Activated CD8-positive, alpha-beta memory T cell treated with anti-CD3 and anti-CD28 coated beads for 1 hour (primary cell): ENCODE measurements at places on chromosomes 5 and 9.
A peak's percentile ranks its signal among the peaks of the same experiment; 100 is the strongest.

DNA sequence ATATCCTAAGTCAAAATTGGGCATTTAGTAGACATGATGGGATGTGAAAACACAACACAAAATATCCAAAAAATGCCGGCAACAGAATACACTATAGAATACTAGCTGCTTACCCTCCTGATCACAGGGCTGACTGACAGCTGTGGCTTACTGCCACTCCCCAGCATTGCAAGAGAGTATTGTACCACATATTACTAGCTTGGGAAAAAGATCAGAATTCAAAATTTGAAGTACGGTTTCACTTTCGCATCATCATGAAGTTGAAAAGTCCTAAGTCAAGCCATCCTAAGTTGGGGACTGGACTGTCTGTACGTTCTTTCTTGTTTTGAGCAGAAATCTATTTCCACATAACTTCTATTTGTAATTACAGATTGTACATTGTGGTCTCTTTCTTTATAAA, 851.4 kb downstream of the MAT2B start:
- no peak for DNase-seq

DNA sequence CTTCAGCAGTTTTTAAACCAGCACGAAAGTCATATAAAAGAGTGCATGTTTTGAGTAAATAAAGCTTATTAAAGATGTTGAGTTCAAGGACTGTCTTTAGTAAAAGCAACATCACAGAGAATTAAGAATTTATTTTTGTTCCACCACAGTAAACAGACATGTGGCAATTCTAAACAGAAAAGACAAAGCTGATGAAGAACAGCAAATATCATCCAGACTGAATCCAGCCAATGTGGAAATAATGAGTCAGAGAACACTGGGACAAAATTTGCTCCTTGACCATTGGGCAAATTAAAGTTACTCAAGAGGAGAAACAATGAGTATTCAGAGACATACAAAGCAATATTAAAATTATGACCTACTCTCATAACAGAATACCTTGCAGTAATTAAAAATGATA, 28.8 kb downstream of the OR2K2 start:
- no peak for DNase-seq

- no peak for DNase-seq
These were observed 60.1 kb upstream of the ZNF608 start for GRCh38 chr5:124806373-124807077.

- DNase-seq: no peak
These were observed 48.9 kb downstream of the FAM174A start for GRCh38 chr5:100584069-100584468.

GRCh38 chr9:88092797-88093331, 45.4 kb downstream of the SPATA31C2 start:
- DNase-seq: no peak

DNA sequence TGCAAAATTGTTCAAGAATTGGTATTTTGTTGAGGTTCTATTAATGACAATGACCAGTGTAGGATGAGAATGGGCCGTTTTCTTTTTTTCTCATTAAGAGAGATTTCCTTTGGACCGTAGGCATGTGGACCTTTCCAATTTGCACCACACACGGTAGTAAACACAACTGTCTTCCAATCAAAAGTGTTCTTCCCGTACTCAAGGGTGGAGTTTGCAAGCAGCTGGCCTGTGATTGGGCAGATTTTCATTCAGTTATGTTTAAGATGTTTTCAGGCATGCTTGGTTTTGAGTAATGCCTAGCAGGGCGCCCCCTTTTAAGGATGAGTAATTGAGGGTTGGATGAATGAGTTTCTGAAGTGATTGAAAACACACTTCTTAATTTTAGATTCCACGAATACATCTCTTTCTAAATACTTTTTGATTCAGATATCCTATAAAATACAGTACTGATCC, 2.5 kb downstream of the KDM3B start:
- no peak for DNase-seq

- DNase-seq: no peak
These were observed 2.5 kb upstream of the WHRN start for GRCh38 chr9:114507726-114508125.

DNA sequence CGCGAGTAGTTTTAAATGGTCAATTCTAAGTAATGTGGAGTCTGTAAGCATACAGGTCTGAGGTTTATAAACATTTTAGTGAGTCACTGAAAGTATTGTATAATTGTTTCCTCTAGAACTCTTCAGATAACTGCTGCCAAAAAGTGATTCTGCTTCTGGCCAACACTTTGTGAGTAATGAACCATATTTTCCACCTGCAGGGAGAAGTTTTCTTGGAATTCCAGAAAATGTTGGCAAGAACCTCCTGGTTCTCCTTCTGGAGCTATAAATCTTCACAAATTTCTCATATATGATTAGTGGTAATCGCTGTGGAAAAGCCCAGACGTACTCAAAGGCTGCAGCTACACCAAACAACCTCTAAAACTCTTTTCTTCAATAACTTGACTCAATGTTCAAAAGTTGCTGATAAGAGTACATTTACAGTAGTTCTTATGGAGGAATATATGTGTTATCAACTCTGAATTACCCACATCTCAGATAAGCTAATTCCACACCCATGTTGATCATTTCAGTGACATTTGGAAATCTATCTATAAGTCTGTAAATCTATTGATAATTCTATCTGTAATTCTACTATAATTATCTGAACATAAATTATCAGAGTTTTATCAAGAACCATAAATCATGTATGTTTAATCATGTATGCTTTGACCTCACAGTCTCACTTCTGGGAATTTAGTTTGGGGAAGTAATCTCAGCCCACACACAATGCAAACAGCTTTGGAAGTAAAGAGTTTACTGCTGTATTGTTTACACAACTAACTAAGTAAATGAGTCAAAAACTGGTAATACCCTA, 74.1 kb downstream of the FNBP1 start:
- no peak for DNase-seq

DNA sequence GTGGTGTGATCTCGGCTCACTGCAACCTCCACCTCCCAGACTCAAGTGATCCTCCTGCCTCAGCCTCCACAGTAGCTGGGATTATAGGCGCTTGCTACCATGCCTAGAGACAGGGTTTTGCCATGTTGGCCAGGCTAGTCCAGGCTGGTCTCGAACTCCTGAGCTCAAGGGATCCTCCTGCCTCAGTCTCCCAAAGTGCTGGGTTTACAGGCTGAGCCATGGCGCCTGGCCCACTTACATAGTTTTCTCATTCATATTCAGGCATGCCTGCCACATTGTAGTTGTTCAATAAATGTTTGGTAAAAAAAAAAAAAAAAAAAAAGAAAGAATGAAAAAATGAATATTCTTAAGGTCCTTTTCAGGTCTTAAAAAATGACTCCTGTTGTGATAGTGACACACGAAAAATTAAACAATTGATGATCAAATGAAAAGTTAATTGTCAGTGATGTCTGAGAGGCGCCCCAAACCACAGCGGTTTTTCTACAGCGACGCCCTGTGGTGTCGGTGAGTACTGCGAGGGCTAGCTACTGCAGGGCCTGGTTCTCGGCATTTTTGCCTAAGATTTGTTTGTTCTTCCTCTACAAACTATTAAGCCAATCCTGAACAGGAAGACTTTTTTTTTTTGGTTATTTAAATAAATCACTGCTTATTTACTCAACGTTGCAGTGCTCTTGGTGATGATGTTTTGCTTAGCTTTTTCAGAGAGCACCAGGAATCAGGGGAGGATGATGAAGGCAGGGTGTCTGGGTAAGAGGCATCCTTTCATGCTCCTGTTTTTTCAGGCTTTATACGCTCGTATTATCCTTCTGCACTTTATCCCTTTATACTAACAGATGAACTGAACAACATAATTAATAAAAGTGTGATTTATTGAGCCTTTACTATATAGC, 67.0 kb upstream of the DPYSL3 start:
- no peak for DNase-seq

GRCh38 chr5:109878887-109879286, 189.2 kb downstream of the MAN2A1 start:
- no peak for DNase-seq

GRCh38 chr5:76216748-76217147, 133.6 kb downstream of the SV2C start:
- DNase-seq: no peak

GRCh38 chr9:17810728-17811571, 232.1 kb downstream of the SH3GL2 start:
- DNase-seq: peak; percentile 1

DNA sequence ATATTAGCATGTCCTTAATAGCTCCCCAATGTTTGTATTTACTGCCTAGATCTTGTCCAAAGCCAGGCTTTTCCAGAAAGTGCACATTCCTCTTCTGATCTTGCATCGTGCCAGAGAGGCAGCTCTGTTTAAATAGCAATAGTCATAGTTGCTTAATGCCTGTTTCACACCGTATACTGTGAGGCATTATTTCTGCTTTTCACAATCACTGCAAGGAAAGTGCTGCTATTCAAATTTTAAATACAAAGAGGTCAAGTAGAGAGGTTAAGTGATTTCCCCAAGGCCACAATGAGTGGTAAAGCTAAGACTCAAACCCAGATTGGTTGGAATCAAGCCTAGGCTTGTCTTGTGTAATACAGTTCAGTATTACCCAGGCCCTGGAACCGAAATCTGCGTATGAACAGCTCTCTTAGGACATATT, 153.6 kb downstream of the SNX18 start:
- no peak for DNase-seq

GRCh38 chr5:17129093-17129849, 88.2 kb upstream of the BASP1 start:
- DNase-seq: no peak

DNA sequence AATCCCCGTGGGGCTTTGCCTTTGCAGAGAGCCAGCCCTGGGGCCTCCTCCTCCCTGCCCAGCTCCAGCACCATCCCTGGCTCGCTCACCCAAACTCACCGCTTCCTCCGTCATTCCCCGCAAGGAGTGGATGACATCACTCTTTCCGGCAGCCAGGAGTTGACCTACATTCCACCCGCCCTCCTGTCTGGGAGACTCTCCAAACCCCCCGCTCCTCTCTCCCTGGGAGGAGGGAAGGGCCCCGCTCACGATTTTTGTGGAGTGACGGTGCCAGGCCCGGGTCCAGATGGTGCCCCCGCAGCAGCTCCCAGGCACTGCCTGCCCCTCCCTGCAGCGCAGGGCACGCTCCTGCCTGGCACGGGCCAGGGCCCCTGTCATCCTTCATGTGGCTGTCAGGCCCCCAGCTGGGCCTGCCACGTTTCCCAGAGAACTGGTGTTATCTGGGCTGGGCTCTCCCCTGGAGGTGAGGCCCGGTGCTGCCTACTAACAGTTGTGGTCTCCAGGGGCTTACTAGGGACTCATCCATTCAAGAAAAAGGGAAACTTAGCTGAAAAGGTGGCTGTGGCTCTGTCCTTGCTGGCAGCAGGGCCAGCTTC, 52.3 kb downstream of the NTNG2 start:
- DNase-seq: no peak

DNA sequence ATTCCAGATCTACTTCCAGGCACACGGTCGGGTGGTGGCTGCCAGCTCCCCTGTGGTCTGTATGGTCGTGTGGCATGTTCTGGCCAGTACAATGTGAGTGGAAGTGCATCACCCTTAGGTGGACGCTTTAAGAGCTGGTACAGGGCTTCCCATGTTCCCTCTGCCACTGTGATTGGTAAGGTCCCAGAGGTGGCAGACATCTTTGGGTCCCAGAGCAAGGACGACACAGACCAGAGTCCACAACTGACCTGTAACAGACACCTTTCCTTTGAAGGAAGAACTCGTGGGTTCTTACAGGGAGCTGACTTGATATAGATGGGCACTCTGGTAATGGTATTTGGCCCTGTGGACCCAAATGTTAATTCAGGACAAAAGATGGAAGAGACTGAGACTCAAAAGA, 90.0 kb upstream of the GDNF start:
- DNase-seq: no peak

GRCh38 chr9:75939536-75940111, 49.2 kb downstream of the PCSK5 start:
- DNase-seq: no peak

DNA sequence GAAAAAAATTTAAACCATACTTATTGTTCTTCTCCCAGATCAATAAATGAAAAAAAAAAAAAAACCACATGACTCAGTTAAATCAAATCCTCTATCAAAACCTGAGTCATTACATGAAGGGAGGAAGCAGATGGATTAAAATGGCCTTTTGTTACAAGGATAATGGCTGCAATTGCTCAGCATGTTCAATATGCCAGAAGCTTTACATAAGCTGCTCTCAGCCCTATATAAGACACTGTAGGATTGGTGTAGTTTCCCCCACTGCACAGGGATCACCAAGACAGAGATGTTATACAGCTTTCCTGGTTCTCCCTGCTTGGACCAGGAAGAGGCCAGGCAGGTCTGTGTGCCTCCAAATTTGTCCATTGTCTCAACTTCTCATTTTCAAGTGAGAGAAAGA, 101.6 kb upstream of the MAP1B start:
- DNase-seq: no peak

DNA sequence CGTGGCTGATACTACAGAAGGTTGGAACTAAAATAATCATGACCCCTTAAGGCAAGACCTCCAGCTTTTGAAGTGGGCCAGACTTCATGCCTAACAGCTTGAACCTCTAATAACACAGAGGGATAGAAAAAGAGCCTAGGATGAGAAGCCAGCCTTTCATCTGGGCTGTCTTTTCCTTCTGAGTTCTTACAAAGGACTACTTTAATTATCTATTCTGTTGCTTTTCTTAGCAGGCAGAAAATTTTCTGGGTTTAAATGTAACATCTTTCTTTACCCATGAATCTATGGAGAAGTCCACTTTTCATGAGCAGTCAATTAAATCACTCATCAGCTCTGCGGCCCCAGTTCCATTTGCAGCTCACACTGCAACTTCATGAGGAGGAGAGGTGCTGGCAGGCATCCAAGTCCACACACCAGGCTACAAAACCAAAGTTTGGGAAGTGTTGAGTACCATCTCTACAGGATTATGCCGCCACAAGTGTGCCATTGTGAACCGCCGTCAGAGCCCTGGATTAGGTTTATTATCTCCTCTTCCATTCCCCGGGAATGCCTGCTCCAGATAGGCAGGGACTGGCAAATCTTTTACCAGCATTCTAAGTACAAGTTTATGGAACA, 192.0 kb downstream of the TLE4 start:
- DNase-seq: no peak

DNA sequence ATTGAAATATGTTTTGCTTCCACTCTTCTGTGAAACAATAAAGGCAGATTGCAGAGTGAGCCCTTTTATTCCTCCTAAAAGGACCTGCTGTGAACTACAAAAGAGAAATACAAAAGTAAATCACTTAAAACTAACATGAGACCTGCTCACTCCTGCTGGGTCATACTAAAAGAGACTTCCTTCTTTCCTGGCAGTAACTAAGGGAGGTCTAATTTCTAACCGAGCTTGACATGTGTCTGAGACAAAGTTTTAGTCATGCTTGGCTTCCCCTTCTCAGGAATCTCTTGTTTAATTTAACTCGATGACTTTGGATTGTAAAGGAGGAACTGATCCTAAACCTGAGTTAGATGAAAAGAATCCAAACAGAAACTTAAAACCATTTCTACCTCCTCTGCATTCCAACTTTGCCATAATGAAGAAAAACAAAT, 86.4 kb upstream of the CDH6 start:
- DNase-seq: no peak

DNA sequence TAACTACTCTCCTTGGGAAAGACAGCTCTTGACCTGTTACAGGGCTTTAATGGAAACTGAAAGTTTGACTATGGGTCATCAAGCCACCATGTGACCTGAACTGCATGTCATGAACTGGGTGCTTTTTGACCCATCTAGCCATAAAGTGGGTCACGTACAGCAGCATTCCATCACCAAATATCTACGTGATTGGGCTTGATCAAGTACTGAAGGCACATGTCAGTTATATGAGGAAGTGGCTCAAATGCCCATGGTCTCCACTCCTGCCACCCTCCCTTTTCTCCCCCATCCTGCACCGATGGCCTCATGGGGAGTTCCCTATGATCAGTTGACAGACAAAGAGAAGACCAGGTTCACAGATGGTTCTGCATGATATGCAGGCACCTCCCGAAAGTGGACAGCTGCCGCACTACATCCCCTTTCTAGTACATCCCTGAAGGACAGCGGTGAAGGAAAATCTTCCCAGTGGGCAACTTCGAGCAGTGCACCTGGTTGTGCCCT, 7.3 kb upstream of the FCN1 start:
- DNase-seq: no peak
